ENCODE measurements at places on chromosomes 3 and 15. TPM values are rescaled to one million over a fixed set of nuclear protein-coding genes. Genes with fewer than 3 reads are reported as not detected.

GRCh38 chr3:160956785-160957184 is 148.4 kb downstream of the B3GALNT1 start:
- H3K4me3 ChIP-seq = no peak overlapping the region
- no peak for DNase-seq
- H3K36me3 ChIP-seq = no peaks in the 10 kb centered on the region

GRCh38 chr15:25237291-25237978 is 201.4 kb downstream of the UBE3A start:
- H3K27ac ChIP-seq = no peak overlapping the region
- no peaks in the 10 kb centered on the region for H3K4me1 ChIP-seq
- no peaks in the 10 kb centered on the region for H3K36me3 ChIP-seq

- no peak for DNase-seq
- H3K27ac ChIP-seq = no peak overlapping the region
- no peaks in the 10 kb centered on the region for H3K36me3 ChIP-seq
- H3K4me1 ChIP-seq = no peaks in the 10 kb centered on the region
- no peaks in the 10 kb centered on the region for H3K27me3 ChIP-seq
- H3K4me3 ChIP-seq = no peak overlapping the region
These were observed 558.0 kb upstream of the TGFBR2 start for GRCh38 chr3:30048431-30048830.

GRCh38 chr3:88657459-88657858 is 450.0 kb upstream of the EPHA3 start:
- H3K27me3 ChIP-seq = no peaks in the 10 kb centered on the region
- no peak overlapping the region for H3K4me3 ChIP-seq
- H3K27ac ChIP-seq = no peak overlapping the region
- no peak for DNase-seq
- H3K4me1 ChIP-seq = no peaks in the 10 kb centered on the region
- no peaks in the 10 kb centered on the region for H3K36me3 ChIP-seq

DNA sequence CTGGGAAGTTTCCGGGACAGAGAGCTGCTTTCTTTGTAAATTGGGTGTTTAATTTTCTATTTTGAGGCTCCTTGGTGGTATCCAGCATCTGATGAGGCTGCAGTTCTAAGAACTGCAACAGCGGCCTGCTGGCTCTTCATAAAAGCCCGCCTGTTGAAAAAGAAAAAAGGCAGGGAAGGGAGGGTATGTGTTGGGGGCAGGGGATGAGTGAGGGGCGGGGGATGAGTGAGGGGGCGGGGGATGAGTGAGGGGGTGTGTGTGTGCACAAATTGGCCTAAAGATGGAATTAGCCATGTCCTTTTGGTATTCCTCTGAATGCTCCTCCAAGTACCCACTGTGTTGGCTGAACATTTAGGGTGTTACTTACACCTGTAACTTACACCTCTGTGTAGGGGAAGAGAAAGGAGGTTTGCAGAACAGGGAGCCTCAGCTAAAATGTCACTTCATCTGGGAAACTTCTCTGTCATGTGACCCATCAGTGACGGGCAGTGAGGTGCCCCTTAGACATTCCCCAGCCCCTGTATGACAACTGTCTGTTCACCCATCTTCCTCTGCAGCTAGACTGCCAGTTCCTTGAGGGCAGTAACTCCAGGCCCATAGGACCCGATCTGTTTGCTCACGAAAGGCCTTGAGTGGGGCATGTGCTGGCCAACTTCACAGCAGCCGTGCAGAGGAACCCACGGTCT is 57.6 kb downstream of the LRIG1 start:
- no peaks in the 10 kb centered on the region for H3K36me3 ChIP-seq
- H3K4me3 ChIP-seq = no peak overlapping the region
- H3K27ac ChIP-seq = peak overlapping the region; percentile 67
- H3K27me3 ChIP-seq = no peaks in the 10 kb centered on the region

- no peaks in the 10 kb centered on the region for H3K27me3 ChIP-seq
- H3K36me3 ChIP-seq = no peaks in the 10 kb centered on the region
- H3K4me1 ChIP-seq = no peaks in the 10 kb centered on the region
- H3K4me3 ChIP-seq = no peak overlapping the region
- DNase-seq = no peak
- no peak overlapping the region for H3K27ac ChIP-seq
These were observed 148.4 kb downstream of the USP13 start for GRCh38 chr3:179801263-179801662.

GRCh38 chr3:66431494-66431893 is 69.3 kb downstream of the LRIG1 start:
- no peaks in the 10 kb centered on the region for H3K27me3 ChIP-seq
- no peaks in the 10 kb centered on the region for H3K36me3 ChIP-seq
- no peak overlapping the region for H3K4me3 ChIP-seq
- H3K27ac ChIP-seq = peak overlapping the region; percentile 27

GRCh38 chr3:119276680-119277079 is 17.5 kb upstream of the ARHGAP31 start:
- no peaks in the 10 kb centered on the region for H3K27me3 ChIP-seq
- H3K36me3 ChIP-seq = no peaks in the 10 kb centered on the region
- no peak overlapping the region for H3K27ac ChIP-seq
- no peak overlapping the region for H3K4me3 ChIP-seq

DNA sequence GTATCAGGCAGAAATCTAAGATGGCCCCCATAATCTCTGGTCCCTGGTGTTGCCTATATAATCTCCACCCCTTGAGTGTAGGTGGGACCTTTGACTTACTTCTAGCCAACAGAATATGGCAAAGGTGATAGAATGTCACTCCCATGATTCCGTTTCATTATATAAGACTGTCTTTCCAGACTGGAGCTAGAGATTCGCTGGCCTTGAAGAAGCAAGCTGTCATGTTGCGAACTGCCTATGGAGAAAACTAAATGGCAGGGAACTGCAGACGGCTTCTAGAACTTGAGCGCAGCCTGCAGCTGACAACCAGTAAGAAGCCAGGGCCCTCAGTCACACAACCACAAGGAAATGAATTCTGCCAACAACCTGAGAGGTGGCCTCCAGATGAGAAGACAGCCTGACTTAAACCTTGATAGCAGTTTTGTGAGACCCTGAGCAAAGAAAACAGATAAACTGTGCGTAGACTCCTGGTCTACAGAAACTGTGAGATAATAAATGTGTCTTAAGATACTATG is 2.2 kb upstream of the KPNA1 start:
- no peaks in the 10 kb centered on the region for H3K27me3 ChIP-seq
- no peaks in the 10 kb centered on the region for H3K36me3 ChIP-seq
- H3K27ac ChIP-seq = no peak overlapping the region
- peaks cover 15% of the 10 kb centered on the region for H3K4me1 ChIP-seq
- DNase-seq = no peak
- no peak overlapping the region for H3K4me3 ChIP-seq

- H3K36me3 ChIP-seq = no peaks in the 10 kb centered on the region
- H3K4me1 ChIP-seq = no peaks in the 10 kb centered on the region
- H3K27ac ChIP-seq = no peak overlapping the region
These were observed 132.8 kb upstream of the SLC24A5 start for GRCh38 chr15:47987908-47988532.

The SEMA3G gene
- total RNA-seq = 2.7 TPM

The TMC3 gene
- total RNA-seq = not detected

The SNTN gene
- not detected for total RNA-seq

All from pancreas (tissue), 10 donors.